T-helper 9 cell (primary cell): ENCODE measurements at places on chromosomes 5 and 9.

DNA sequence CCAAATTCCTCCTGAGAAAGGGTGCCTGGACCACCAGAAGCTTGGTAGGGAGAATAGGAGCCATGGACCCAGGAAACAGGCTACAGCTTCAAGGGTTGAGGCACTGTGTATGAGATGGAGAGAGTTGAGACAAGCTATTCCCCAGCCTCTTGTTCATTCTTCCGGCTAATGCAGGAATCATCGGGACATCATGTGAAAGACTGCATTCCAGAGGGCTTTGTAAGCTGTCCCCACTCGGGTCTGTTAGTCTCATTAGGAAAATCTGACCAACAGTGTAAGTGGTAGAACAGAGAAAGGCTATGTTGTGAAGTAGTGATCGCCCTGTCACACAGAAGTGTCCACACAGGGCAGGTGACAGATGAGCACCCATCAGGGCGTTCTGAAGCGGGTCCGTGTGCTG is 81.4 kb downstream of the GABBR2 start:
- DNase-seq: no peak

DNA sequence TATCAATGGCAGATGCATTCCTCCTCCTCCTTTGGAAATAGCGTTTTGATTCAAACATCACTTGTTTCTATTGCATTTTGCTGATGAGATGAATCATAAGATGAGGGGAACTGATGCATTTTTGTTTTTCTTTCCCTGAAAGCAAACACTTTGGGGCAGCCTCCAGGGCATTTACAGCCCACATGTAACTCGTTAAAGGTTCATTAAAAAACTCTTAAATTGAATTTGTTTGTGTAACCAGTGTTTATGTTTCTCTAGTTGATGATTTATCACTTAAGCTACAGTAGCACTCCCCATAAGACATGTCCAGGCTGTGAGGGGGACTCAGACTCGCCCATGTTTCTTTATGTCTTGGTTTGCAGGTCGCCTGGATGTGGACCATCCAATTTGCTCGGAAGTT is 246.1 kb upstream of the ANKH start:
- DNase-seq: no peak

GRCh38 chr5:33441241-33442177 is 744 bp downstream of the TARS1 start:
- no peak for DNase-seq

DNA sequence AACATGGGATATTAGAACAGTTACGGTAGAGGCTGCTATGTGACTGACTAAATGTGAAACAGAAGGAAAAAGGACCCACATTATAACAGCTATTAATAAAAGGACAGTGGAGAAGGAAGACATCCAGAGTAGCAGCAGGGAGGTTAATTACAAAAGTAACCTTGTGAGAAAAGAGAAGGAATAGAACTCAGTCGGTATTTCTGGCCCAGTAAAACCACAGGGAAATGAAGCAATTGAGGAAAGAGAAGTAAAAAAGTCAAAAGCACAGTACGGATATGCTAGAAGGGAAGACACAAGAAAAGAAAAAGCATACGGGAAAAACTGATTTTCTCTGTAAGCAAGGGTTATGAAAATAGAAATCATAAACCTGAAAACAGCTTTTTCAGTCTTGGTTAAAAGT is 164.7 kb downstream of the RFX3 start:
- DNase-seq: no peak

GRCh38 chr5:170630226-170630625 is 126.4 kb downstream of the KCNIP1 start:
- no peak for DNase-seq

GRCh38 chr5:177358370-177358819 is 671 bp downstream of the RGS14 start:
- DNase-seq: no peak

DNA sequence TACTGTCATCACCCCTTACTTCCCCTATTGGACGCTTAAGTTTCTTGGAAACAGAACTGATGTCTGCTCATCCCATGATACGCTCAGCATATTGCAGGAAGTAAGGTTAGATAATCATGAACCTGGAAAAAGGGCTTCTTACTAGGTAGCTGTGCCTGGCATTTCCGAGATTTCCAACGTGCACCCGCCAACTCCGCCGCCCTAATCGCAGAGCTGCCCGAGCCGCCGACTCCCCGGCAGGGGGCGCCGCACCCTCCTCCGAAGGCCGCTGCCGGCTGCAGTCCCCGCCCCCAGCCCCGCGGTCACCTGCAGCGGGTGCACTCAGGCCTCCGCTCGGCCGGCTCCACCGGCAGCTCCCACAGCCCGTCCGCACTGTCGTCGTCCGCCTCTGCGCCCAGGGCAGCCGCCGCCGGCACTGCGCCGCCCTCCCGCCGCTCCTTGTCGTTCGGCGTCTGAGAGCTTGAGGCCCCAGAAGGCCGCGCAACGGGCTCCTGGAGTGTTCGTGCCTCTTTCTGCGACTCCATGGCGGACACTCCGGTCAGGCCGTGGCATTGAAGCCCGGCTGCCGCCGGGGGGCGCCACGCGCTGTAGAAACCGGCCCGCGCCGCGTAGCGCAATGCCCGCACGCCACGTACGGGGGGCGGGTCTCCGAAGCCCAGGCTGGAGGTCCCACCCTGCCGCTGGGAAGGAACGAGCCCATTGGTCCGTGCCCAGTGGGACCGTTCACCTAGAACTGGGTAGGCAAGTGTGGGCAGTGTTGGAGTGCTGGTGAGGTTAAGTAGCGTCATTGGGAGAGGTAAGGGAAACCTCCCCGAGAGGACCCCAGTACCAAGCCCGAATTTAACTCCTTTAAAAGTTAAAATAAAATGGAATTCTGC is at the start of gene DTWD2:
DTWD2 (minus strand) TSS at position 560 of the 878 bp plus-strand sequence; CDS start at position 524, 36 bp downstream.
- DNase-seq: peak; percentile 86

- DNase-seq: no peak
Measured at GRCh38 chr5:104821606-104822005, 1259.0 kb upstream of the NUDT12 start.

- DNase-seq: no peak
Measured at GRCh38 chr5:93141969-93142368, 439.1 kb downstream of the NR2F1-AS1 start.

DNA sequence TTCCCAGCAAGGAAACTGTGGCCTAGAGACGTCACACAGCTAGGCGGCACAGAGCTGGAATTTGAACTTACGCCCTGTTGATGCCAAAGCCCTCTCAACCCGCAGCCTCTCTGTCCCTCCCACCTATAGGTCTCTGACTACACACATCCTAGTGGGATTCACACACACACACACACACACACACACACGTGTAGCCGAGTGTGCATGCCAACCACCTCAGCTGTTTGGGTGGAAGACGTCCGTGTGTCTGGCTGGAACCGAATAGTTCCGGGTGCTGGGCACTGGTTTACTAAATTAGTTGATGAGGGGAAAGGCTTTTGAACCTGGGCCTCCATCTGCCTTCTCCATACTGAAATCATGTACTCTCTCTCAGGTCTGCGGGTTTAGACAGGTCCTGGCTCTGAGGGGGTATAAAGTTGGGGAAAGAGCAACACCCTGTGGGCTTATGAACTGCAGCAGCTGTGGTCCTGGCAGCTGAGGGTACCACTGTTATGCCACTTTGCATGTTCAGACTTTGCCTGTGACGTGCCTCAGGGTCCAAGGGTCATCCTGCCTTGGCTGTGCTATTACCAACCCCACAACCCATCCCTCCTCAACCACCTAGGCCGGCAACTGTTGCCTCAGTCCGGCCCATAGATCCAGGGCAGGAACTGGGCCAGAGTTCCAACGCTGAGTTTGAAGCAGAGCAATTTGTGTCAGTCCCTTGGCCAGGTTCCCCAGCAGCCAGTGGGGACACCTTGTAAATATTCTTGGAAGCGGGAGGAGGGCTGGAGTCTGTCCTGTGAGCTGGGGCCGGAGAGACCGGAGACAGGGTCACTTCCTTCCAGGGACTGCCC is 50.5 kb downstream of the PSD2 start:
- no peak for DNase-seq

- DNase-seq: no peak
Measured at GRCh38 chr9:85425153-85425611, 316.6 kb downstream of the AGTPBP1 start.

GRCh38 chr5:80147119-80147815 is 108.6 kb downstream of the SERINC5 start:
- DNase-seq: no peak

DNA sequence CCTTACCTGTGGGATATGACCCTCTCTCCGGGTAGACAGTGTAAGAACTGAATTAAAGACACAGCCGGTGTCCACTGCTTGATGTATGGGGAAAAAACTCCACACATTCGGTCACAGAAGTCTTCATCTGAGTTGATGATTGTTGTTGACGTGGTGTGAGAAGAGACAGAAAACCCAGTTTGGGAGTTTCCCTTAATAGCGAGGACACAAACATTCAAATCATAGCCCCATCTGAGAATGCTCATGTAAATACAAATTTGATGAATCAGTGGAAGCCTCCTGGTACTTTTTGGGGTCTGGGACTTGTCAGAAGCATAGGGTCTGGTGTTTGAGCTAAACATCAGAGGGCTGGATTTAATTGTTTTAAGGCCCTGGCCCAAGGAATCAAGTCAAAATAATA is 11.0 kb downstream of the HAVCR1 start:
- DNase-seq: no peak

- DNase-seq: no peak
Measured at GRCh38 chr5:40397091-40397490, 282.6 kb upstream of the PTGER4 start.

GRCh38 chr9:121386442-121387175 is 16.6 kb upstream of the STOM start:
- DNase-seq: no peak

DNA sequence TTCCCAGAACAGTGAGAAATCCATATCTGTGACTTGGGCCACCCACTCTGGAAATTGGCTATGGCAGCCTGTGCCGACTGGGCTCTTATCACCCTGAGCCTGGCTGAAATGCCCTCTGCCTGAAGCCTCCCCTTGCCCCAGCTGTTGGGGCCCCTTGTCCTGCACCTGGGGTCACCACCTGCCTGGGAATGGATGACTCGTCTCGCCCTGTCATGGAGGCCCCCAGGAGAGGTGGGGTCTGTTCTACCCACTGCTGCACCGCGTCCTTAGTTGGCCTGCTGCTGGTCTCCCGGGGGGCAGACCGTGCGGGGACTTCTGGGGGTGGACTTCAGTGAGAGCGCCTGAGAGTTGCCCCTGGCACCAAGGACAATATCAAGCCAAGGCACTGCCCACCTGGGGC is 46.6 kb upstream of the COL5A1 start:
- DNase-seq: no peak

DNA sequence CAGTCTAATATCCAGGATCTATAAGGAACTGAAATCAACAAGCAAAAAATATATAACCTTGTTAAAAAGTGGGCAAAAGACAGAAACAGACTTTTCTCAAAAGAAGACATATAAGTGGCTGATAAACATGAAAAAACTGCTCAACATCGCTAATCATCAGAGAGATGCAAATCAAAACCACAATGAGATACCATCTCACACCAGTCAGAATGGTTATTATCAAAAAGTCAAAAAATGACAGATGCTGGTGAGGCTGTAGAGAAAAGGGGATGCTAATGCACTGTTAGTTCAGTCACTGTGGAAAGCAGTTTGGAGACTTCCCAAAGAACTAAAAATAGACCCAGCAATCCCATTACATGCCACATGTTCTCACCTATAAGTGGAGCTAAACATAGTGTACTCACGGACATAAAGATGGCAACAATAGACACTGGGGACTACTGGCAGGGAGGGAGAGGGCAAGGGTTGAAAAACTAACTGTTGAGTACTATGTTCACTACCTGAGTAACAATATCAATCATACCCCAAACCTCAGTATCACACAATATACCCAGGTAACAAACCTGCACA is 11.7 kb upstream of the TSSK1B start:
- DNase-seq: no peak

DNA sequence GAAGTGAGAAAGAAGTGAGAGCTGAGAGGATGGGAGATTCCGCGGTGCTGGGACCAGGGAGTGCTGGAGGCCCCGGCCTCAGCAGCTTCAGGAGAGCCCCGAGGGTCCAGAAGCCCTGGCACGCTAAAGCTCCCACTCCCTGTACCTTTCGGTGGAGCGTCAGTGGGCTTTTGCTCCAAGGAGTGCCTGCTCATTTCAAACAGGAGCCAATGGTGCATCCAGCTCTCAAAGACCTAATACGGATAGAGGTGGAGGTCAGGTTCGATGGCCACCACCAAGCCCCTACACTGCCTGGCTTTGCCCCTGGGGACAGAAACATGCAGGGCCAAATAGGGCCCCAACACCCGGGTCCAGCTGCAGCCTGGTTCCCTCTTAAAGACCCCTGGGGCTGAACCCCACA is 8.2 kb downstream of the CD74 start:
- no peak for DNase-seq

- DNase-seq: no peak
Measured at GRCh38 chr5:43245724-43246385, 53.8 kb downstream of the NIM1K start.
